Fibroblast of the conjunctiva (primary cell): ENCODE measurements at places on chromosomes 1 and 21.

- DNase-seq: no peak
These were observed 90.2 kb upstream of the GRIK3 start for GRCh38 chr1:37124501-37124900.

DNA sequence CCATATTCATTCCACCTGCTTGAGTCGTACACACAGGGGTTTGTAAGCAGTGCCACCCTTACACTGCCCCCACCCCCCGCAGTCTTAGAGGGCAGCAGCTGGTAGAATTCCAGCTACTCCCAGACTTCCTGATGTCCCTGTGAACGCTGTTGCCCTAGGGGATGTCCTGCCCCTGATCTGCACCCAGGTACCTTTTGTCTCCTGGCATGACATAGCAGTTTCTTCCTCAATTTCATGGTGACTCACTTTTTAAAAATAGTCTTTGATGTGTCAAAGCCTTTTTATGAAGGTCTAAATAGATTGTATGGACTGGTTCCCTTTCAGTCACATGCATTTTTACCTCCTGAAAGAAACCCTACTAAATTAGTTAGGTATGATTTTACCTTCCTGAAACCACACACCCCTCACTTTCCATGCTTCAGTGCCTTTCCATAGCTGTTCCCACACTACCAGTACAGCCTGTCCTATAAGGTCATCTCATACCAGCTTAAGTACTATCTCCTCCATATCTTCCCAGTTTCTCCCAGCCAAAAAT, 76.4 kb downstream of the ST3GAL3 start:
- no peak for DNase-seq

DNA sequence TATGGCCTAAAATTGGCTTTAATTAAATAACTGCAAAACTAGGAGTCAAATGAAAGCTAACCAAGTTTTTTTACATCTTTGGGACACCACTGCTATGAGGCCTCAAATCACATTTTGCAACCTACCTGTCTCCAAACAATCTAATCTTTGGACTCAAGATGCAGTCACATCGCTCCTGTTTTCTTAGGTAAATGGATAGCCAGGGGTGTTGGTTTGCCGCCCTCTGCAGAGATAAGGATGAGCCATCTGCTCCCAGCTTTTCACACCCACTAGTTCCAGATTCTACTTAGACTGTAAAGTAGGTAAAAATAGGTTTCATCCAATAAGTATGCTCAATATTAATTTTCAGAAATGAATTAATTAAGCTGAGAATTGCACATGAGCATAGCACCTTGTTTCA, 456.5 kb downstream of the KIF26B start:
- no peak for DNase-seq

DNA sequence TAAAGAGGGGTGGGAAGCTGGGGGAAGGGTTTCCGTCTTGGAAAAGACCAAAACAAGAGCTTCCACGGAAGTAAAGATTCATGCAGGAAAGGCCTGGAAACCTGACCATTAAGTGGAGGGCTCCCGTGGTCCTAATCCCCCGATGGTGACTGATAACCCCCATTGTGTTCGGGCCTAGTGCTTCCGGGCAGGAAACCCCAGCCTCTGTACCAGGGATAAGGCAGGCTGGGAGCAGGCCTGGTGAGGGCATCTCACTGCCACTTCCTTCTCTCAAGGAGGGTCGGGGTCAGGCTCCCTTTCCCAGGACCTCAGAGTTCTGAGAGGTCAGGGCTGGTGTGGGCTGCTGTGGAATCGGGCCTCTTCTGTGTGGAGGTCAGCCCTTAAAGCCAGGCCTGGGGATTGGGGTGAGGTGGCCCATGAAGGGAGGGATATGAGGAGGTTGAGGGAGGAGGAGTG, 136.9 kb downstream of the CDC7 start:
- no peak for DNase-seq

GRCh38 chr1:211932933-211933254, 102.3 kb upstream of the LPGAT1 start:
- no peak for DNase-seq

- DNase-seq: no peak
These were observed 29.1 kb downstream of the ARID1A start for GRCh38 chr1:26724926-26725325.

GRCh38 chr1:189117072-189117770, 1360.4 kb downstream of the BRINP3 start:
- no peak for DNase-seq

GRCh38 chr1:71502006-71502405, 421.2 kb upstream of the ZRANB2 start:
- no peak for DNase-seq

- DNase-seq: no peak
These were observed 32.3 kb downstream of the EEIG2 start for GRCh38 chr1:108592030-108592759.

GRCh38 chr21:45866551-45866950, 115.0 kb upstream of the COL6A1 start:
- no peak for DNase-seq

DNA sequence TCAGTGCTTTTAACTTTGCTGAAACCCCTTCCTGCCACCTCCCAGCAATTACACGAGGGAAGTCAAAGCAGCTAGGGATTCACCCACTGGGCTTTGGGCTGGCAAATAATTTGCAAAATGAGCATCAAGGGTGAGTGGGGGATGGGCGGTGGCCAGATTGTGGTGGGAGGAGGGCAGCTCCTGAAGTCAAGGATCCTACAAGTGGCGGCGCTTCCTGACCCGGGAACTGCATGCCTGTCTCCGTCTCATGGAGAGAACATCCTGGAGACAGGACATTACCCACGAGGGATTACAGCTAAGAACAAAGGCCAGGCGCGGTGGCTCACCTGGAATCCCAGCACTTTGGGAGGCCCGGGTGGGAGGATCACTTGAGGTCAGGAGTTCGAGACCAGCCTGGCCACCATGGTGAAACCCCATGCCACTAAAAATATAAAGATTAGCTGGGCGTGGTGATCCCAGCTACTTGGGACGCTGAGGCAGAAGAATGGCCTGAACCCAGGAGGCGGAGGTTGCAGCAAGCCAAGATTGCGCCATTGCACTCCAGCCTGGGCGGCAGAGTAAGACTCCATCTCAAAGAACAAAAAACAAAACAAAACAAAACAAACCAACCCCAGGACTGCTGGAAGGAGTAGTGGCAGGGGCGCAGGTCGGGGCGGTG, 12.9 kb downstream of the TTC34 start:
- no peak for DNase-seq
